ENCODE measurements at places on chromosomes 12 and 14. TPM values are rescaled to one million over a fixed set of nuclear protein-coding genes. Genes with fewer than 3 reads are reported as not detected.

SLC7A8 gene
- 1.1 TPM for total RNA-seq

MAPK1IP1L gene
- 116 TPM for total RNA-seq

PRICKLE1 gene
- 21.6 TPM for total RNA-seq

RPS6KL1 gene
- 3.4 TPM for total RNA-seq

C12orf56 gene
- total RNA-seq = not detected

LAG3 gene
- total RNA-seq = not detected

FAM90A1 gene
- total RNA-seq = 0.17 TPM

KRT79 gene
- not detected for total RNA-seq

C12orf60 gene
- total RNA-seq = 1.4 TPM

CHPT1 gene
- 215 TPM for total RNA-seq

CD4 gene
- total RNA-seq = 0.49 TPM

ZFHX2 gene
- 2.5 TPM for total RNA-seq

MDGA2 gene
- total RNA-seq = not detected

NINJ2 gene
- total RNA-seq = 2.9 TPM

ALX1 gene
- not detected for total RNA-seq

OLR1 gene
- total RNA-seq = not detected

TEP1 gene
- total RNA-seq = 143 TPM

KRT73 gene
- total RNA-seq = not detected

LHX5 gene
- total RNA-seq = not detected

MYF6 gene
- total RNA-seq = not detected

GOLGA3 gene
- 66.0 TPM for total RNA-seq

CEP128 gene
- 34.8 TPM for total RNA-seq

RIPK3 gene
- 77.6 TPM for total RNA-seq

NEMF gene
- total RNA-seq = 127 TPM

NR4A1 gene
- 43.2 TPM for total RNA-seq

ISM2 gene
- total RNA-seq = 0.30 TPM

KRR1 gene
- 87.7 TPM for total RNA-seq

PPM1H gene
- total RNA-seq = not detected

ARHGAP9 gene
- total RNA-seq = 154 TPM

ING4 gene
- total RNA-seq = 81.1 TPM

BAG5 gene
- total RNA-seq = 31.6 TPM

ZNF641 gene
- 29.7 TPM for total RNA-seq

B4GALNT1 gene
- total RNA-seq = not detected

OAS1 gene
- 48.3 TPM for total RNA-seq

CMTM5 gene
- not detected for total RNA-seq

RAB15 gene
- 0.17 TPM for total RNA-seq

TMEM30B gene
- total RNA-seq = 0.20 TPM

GPR132 gene
- 54.5 TPM for total RNA-seq

PAWR gene
- total RNA-seq = 110 TPM

GLIPR1L1 gene
- total RNA-seq = not detected

MAP1LC3B2 gene
- 1.0 TPM for total RNA-seq

Data from B cell (primary cell).